Left renal cortex interstitium (tissue), 4 donors: ENCODE measurements at places on chromosomes 2 and 18. TPM values are rescaled to one million over a fixed set of nuclear protein-coding genes. Genes with fewer than 3 reads are reported as not detected.

Gene SERPINB3
- 0.13 TPM for polyA plus RNA-seq

Gene HOXD13
- polyA plus RNA-seq, result 0.65 TPM

- DNase-seq, result no peak
Measured at GRCh38 chr2:19355416-19355821, 3.0 kb downstream of the OSR1 start.

- DNase-seq, result no peak
Measured at GRCh38 chr2:231680992-231681852, 27.1 kb upstream of the PTMA start.

GRCh38 chr2:28613633-28614501, 118.0 kb downstream of the PLB1 start:
- DNase-seq, result no peak

- DNase-seq, result no peak
Measured at GRCh38 chr2:32977228-32977758, 30.5 kb downstream of the LTBP1 start.
